NCI-H146 (cell line): ENCODE measurements at places on chromosomes 1 and 21.

DNA sequence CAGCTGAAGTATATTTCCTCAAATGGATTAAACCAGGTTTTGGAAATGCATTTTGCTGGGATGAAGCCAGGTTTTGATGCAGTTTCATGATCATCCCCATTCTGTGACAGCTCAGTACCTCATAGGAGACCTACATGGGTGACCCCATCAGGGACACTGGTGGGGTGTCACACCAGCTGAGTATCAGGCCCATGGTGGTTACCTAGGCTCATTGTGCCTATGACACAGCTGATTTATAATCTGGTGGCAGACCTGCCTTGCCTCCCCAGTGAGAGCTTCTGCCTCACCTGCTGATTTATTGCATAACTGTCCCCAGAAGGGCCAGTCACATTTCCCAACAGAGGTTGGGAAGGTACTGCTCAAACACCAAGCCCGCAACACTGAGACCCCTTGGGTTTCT is 3.8 kb downstream of the NCF2 start:
- no peak for DNase-seq

DNA sequence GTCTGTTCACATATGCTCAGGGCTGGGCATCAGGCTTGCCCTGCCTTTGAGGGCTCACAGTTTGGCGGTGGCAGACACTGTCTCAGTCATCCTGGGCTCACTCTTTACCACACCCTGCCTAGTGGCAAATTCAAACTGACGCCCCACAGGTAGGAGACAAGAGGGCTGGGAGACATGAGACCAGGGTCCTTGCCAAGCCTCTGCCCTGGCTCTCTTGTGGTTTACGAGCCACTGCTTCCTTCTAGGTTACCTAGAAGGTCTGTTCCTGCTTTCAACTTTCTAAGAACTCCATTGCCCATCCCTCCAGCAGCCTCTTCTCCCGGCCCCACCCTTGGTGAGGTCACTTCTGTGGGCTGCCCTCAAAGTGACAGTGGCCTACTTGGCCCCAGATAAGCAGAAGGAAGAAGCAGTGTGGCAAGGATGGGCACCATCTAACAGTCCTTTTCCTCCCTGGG is 10.5 kb downstream of the KIF21B start:
- no peak for DNase-seq

DNA sequence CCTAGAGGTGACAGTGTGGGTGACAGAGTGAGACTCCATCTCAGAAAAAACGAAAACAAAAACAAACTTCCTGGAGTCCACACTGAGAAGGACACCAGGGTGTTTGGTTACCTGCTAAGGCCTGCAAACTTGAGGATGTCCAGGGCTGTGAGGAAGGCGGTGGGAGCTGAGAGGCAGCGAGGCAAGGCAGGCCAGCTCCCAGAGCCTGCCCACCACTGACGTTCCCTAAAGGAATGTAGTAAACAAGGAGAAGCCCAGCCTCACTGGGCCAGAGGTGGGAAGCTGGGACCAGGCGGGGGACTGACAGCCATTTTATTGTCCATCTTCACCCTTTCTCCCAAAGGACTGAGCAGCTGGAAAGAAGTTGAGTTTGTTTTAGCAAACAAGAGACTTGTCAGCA is 24.1 kb downstream of the SHISA4 start:
- DNase-seq: no peak

DNA sequence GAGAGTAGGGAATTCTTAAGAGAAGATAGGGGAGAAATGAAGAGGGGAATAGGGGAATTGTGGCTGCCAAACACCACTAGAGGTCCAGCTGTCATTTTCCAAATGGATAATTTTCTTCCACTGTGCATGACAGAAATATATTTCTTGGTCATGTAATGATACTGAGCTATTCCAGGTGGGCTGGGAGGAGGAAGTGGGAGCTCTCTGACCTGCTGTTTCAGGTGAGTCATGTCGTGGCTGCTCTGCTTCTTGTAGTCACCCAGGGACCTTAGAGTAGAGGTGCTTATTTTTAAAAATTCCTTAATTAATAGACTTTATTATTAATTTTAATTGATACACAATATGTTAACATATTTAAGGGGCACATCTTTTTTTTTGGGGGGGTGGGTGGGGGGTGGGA is 11.9 kb downstream of the PDE4B start:
- no peak for DNase-seq

DNA sequence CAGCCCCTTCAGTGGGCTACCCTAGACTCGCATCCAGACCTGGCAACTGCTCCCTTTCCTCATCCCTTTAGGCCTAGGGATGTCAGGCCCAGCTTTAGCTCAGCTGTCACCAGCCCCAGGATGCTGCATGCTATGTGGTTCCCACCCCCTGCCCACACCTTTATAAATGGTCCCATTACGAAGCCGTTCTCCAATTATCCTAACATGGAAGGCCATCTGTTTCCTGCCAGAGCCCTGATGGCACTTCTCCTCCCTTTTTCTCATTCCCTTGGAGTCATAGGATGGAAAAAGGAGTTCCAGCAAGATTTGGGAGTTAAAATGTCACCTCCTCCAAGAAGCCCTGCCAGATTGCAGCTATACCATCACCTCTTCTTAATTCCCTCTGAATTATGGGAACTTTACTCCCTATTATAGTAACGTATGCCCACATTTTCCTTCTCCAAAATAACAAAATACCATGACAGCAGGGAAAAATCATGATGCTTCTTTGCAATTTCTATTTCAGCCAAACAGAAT is 205.0 kb upstream of the GRIK3 start:
- peak; percentile 52 for DNase-seq

- no peak for DNase-seq
These were observed 145.4 kb downstream of the GRIK3 start for GRCh38 chr1:36888811-36889477.

DNA sequence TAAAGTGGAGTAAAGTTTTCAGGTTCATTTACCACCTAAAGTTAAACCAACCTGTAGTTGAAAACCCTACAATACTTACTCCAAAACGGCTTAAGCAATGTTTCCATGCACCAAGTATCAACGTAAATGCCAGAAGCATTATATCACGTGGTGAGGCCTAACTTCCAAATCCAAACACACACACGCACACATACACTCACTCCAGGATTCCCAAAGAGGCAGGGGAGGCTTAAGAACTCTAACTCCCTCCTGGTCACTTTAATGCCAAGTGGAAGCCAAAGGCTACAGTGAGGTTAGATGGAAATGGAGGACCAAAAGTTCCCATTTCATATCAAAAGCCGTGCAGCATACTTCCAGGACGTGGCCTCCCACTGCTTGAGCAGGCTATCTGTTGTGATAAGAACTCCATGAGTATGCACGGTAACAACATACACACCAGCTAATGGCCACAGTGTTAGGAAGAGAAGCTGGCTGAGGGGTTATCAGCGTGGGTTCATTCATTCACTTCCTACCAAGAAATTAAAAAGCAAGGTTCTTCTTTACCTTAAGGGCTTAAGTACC is 224.1 kb downstream of the SLC45A1 start:
- no peak for DNase-seq
